Naive B cell (primary cell): ENCODE measurements at places on chromosomes 3 and 15. TPM values are rescaled to one million over a fixed set of nuclear protein-coding genes. Genes with fewer than 3 reads are reported as not detected.
A peak's percentile ranks its signal among the peaks of the same experiment; 100 is the strongest.

GRCh38 chr3:4474683-4475490 is 7.8 kb upstream of the SUMF1 start:
- H3K4me3 ChIP-seq: peak overlapping the region; percentile 62
- peaks cover 40% of the 10 kb centered on the region for H3K4me1 ChIP-seq
- DNase-seq: peak; percentile 23
- peak overlapping the region; percentile 96 for H3K27ac ChIP-seq
- H3K36me3 ChIP-seq: no peaks in the 10 kb centered on the region

NMNAT3 gene
- polyA plus RNA-seq: 3.3 TPM

LDHAL6B gene
- 0.33 TPM for polyA plus RNA-seq

GRCh38 chr3:136728918-136729317 is 23.3 kb downstream of the STAG1 start:
- no peak overlapping the region for H3K4me3 ChIP-seq
- H3K4me1 ChIP-seq: peaks cover 51% of the 10 kb centered on the region
- peak overlapping the region; percentile 70 for H3K27ac ChIP-seq
- H3K27me3 ChIP-seq: no peaks in the 10 kb centered on the region

CD200R1 gene
- 3.8 TPM for polyA plus RNA-seq

DNA sequence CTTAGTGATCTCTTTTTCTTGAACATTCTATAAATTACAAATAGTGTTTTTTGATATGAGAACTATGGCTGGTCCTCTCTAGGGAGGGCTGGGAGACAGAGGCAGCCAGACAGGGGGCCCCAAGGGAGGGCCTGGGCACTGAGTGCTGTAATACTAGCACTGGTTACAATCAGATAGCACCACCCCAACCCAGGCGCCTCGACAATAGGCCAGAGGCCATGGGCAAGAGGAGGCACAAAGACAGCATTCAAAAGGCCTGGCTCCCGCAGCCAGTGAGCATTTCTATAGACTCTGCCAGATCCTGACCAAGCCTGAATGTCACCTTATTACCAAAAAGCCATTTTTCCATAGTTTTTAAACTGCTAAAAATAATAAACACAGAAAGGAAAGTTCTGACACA is 158.5 kb downstream of the THRB start:
- no peak for DNase-seq
- H3K4me1 ChIP-seq: peaks cover 6% of the 10 kb centered on the region
- no peaks in the 10 kb centered on the region for H3K27me3 ChIP-seq

- H3K4me3 ChIP-seq: no peak overlapping the region
- H3K4me1 ChIP-seq: no peaks in the 10 kb centered on the region
- no peak overlapping the region for H3K27ac ChIP-seq
- DNase-seq: no peak
These were observed 678.1 kb upstream of the CCDC54 start for GRCh38 chr3:106699122-106699521.
